ENCODE measurements at places on chromosomes 1 and 21.

DNA sequence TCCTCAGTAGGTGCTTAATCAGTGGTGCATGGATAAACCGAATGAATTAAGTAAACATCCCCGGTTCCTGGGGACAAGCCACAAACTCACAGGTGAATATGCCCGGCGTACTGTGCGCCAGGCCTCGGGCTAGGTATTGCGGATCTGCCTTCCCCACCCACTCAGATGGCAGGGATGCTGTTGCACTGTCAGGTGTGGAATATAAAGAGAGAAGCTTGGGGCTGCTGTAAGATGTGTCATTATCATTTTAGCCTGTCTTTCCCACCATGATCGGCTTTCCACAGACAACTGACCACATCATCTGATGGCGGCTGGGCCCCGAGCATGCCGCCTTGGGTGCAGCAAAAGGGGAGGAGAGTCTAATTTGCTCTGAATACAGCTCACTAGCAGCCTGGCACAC, 45.4 kb upstream of the LRP8 start:
- no peak for DNase-seq

DNA sequence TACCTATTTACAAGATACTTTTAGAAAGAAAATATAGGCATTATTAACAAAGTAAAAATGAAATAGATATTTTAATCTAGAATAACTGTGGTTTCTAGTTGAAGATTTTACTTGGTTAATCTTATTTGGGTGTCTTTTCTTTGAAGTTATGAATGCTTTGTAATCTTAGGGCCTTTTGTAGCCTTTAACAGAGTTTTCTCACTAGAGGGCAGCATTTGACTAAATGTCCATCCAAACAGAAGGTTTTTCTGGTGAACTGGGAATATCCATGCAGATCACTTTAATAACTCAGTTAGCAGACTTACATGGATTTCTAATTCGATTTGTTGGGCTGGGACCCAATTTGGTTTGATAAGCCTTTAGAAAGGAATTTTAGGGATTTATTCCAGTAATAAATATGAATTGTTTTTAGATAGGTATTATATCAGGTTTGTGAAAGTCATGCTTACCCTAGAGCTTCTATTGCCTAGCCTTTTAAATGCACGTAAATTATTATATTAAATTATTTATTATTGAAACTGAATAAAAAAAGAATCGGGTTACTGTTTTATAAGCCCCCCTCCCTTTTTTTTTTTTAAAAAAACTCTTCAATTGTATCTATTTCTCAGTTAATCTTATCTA, 119.7 kb downstream of the ZNF326 start:
- DNase-seq: no peak

- no peak for DNase-seq
Measured at GRCh38 chr1:186829686-186830587, 1.2 kb downstream of the PLA2G4A start.

DNA sequence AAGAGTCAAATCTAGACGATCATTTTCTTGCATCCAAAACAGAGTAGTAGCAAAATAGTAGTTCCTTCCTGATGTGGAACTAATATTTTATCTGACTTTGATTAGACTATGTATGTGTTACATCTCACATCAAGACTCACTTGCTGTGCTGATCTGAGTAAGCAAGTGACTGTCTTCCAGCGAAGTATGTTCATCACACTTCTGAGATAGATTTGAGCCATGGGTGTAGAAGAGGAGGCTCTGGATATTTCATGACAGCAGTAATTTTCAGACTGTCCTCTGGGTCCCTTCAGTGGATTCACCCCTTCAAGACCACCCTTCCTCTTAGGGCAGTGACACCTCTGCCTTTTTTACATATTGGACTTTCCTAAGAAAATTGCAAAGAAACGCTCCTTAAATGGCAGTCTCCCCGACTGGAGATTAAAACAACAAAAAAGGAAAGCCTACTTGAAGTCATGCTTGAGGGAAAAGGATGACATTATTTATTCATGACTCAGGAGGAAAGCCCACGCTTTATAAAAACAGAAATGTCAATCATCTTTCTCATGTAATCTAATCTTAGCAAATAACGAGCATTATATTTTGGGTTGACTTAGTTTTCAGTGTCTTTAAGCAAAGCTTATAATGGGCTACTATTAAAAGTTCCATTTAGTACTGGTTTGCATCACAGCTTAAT, 22.8 kb downstream of the ATP1B1 start:
- no peak for DNase-seq

GRCh38 chr1:205450448-205450847, 5.4 kb downstream of the BLACAT1 start:
- DNase-seq: no peak

GRCh38 chr1:28050776-28051175, 37.6 kb downstream of the EYA3 start:
- DNase-seq: no peak

- DNase-seq: no peak
Measured at GRCh38 chr1:160681891-160682140, 29.8 kb downstream of the CD48 start.

Data from NCI-H187 treated with DMSO at 0.1 percent for 48 hours (cell line).